ENCODE measurements at places on chromosomes 16 and 17. TPM values are rescaled to one million over a fixed set of nuclear protein-coding genes. Genes with fewer than 3 reads are reported as not detected.

The SLC38A8 gene
- total RNA-seq, result 0.55 TPM

The C16orf74 gene
- not detected for total RNA-seq

The TBC1D10B gene
- 42.7 TPM for total RNA-seq

- DNase-seq, result no peak
Observed at GRCh38 chr16:87968541-87968940, 17.3 kb downstream of the BANP start.

DNA sequence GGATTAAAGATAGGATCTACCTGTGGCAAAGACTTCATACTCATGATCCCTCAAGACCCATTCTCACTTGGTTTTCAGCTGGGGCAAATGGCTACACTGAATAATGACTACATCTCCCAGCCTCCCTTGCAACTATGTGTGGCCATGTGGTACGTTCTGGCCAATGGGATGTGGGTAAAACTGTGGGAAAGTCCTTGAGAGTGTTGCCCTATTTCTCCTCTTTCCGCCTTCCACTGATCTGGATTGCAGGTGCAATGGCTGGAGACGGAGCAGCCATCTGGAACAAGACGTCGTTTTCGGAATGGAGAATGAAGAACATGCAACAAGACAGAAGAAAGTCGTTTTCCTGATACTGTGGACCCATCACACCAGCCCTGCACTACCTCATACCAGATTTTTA lies 48.5 kb downstream of the HAPSTR1 start:
- DNase-seq, result no peak

GRCh38 chr17:46061435-46061834 lies 62.4 kb downstream of the STH start:
- no peak for DNase-seq

- no peak for DNase-seq
Observed at GRCh38 chr17:5667871-5668270, 83.6 kb upstream of the NLRP1 start.

- DNase-seq, result no peak
Observed at GRCh38 chr16:21645261-21645721, 7.1 kb downstream of the IGSF6 start.

DNA sequence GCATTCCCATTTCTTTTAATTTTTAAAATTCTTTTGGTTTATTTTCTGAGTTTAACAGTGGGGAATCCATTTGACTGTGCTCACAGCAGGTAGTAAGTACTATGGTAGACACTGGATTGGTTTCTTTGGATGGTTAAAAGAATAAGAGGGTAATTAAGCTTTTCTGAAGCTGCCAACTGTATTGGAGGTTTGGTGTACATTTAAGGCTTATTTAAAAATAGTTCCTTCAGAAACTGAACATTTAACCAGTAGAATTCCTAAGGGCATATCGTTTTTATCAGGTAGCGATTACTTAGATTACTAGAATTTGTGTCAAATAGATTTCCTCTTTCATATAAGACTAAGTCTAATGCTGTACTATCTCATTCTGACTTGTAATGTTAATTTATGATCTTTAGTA lies 162.4 kb downstream of the PPM1E start:
- DNase-seq, result no peak

DNA sequence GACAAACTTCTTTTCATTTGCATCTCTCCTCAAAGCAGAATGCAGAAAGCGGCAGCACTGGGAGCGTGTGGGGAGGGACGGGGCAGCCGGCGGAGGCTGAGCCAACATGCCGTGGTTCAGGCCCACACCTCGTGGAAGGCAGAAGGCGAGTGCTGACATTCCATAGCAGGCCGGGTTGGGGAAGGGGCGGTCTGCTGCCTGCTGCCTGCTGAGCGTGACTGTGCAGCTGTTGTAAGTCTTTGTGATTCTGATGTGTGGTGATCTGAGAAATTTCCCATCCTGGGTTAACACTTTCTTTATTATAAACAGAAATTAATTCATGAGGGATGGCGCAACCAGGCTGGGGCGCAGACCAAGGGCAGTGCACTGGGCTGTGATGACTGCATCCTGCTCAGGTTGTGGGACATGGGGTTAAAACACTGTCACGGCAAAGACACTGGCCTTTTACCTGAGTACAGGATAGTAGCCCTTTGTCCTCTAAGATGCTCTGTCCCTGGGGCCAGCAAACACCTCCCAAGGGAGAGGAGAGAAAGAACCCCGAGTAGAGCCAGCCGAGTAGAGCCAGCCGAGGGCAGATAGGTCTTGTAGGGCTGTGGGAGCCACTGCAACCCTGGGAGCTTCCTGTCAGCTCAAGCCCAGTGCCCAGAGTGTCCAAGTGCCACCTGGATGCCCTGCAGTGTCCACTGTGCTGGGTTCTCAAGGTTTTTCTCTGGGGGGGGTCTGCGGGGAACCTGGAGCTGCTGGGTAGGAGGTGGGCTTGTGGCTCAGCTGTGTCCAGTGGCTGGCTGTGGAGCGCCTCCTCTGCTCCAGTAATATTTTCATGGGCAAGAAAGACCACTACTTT lies 8.8 kb upstream of the DNASE1 start:
- DNase-seq, result peak; percentile 47
